Stimulated activated CD4-positive, alpha-beta T cell treated with anti-CD3 and anti-CD28 coated beads, Interleukin-1b, Interleukin-23, amount 100 ng/mL, for 1 hour (primary cell): ENCODE measurements at places on chromosomes 7 and 10.

DNA sequence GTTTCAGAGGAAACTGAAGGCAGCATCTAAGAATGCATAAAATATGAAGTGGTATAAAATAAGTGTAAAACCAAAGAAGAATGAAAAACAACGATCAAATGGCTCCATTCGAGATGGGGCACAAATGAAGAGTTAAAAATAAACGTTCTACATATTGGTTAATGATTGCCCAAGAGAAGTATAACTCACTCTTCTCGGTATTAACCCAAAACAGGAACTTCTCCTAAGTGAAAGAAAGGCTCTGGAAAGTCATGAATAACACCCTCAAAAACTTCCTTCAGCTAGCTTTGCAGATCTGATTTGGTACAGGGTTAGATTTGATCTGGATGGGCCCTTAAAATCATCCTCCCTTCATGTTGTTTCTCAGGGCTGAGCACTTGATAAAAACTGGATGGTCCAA is 94.3 kb upstream of the ADO start:
- DNase-seq, result no peak

DNA sequence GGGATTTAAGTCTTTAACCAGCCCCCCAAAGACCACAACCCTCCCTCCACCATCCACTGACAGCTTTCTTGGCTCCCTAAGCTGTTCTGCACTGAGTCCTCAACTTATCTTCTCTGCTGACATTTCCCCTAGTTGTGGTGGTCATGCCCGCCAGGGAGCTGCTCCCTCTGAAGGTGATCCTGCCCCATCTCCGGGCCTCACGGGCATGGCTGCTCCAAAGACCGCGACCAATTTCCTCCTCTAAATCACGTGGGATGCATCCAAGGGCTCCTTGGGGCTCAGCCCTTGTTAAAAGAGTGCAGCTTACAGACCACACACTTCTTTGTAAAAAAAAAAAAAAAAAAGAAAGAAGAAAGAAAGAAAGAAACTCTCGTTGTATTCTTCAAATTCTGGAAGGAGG is 27.1 kb upstream of the KLF6 start:
- no peak for DNase-seq

DNA sequence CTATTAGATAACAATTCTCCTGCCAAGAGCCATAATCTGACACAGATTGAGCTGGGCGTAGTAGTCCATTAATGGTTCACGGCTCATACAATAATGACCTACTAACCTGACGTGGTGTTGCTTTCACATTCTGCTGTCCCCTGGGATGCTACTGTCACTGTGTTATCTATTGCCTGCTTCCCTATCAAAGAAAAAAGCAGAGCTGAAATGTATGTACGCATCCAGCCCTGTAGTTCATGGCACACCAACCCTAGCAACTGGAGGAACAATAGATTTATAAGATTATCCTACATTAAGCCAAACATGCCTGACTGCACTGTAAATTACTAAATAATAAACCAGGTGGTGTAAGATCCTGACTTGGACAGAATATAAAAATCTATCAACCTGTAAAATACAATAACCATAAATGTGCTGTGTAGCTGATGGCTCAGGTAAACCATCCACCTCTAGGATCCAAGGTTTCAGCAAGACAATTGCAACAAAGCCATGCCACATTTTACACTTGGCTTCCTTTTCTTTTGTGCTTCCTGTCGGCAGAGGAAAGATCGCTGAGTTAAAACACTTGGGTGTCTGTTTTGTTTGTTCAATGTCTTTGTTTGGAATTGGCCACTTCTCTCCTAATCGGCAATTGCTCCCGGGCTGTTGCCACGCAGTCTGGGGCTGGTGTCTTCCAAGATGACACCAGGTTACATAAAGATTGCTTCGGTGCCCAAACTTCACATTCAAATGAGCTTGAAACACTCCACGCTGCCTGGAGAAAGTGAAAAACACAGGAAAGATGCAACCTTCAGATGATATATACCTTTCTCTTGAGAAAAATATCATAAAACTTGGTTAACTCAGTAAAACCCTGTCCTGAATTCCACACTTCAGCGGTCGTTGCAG is 143.9 kb upstream of the MGMT start:
- DNase-seq, result no peak

DNA sequence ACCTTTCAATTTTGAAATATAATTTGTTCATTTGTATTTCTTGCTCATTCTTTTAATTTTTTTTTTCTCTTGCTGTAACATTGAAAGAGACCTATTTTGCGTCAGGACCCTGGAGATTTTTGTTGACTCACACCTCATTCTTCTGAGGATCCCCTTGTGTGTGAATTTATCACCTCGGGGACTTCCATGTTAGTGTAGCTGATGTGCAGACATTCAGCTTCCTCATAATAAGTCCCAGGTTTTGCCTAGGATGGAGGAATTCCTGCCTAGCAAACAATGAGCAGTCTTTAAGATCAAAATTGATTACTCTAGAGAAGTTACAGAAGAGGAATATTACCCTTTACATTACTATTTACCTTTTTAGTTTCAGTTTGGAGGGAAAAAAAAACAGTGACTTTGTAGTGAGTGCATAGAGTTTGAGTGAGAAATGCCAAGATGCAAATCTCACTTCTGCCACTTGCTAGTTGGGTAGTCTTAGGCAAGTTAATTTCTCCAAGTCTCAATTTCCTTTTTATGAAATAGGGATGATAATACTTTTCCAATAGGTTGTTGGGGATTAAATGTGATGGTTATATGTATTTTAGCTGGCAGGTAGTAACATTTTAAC is 14.3 kb downstream of the TES start:
- DNase-seq, result no peak

DNA sequence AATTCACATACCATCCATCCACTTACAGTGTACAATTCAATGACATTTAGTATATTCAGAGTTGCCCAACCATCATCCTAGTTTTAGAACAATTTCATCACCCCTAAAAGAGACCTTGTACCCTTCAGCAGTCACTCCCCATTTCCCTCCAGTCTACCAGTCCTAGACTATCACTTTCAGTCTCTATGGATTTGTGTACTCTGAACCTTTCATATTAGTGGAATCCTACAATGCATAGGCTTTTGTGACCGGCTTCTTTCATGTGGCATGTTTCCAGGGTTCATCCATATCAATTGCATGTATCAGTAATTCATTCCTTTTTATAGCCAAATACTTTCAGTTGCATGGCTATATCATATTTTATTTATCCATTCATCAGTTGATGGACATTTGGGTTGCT is 53.5 kb upstream of the SEMA3E start:
- DNase-seq, result no peak

DNA sequence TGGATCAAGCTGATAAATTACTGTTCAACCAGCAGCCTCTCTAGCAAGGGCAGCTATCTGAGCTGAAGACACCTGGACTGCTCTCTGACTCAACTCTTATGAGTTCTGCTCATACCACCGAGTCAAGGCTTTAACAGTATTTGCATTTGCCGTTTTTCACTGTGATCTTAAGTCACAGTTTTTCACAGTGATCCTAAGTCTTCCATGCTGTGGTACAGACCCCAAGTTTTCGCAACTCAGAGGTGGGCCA is 31.3 kb downstream of the PIP4K2A start:
- DNase-seq, result no peak

DNA sequence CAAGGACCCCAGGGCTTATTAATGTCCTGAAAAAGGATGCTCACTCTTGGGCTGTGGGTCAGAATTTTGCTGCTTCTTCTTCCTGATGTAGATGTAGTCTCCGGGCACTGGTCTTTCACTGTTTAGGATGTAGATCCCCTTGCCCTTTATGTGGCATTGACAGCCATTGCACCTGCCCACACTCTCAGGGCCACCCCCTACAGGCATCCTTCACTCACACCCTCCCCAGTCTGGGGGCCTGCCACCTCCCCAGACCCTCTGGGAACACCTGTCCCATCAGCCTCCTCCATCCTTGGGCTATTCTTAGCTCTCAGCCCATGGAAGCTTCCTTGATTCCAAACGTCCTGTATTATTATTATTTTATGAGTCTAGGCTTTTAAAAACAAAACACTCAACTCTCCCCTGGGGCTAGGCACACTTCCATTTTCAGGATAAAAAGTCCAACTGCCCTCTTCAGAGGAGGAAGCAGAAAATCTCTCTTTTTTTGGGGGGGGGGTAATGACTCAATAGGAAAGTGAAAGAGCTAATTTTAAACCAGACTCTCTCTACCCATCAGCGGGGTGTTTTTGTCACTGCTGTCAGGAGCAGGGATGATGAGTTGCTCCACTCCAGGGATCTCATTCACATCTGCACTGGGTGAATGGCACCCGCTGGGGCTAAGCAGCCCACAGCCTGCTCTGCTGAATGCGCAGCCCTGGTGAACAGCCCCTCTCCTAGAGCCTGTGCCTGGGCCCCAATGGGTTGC is 11.5 kb upstream of the KLRG2 start:
- no peak for DNase-seq

DNA sequence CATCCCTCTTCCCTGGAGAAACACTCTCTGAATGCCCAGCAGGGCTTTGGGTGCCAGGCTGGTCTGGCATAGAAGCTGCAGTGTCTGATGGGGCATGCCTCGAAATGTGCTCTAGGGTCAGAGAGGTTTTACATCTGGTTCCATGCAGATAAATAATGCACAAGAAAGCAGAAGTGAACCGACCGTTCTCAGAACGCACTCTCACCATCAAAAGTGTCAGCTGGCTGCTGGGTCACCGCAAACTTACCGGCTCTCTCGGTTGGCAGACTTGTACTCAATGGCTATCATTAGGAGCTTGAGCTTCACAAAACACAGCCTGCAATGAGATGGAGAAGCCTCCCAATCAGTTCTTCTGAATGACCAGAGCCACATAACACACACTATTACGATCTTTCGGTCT is 610.0 kb downstream of the KCNMA1 start:
- no peak for DNase-seq

- DNase-seq, result no peak
These were observed 249.0 kb downstream of the TNS3 start for GRCh38 chr7:47332681-47333553.

DNA sequence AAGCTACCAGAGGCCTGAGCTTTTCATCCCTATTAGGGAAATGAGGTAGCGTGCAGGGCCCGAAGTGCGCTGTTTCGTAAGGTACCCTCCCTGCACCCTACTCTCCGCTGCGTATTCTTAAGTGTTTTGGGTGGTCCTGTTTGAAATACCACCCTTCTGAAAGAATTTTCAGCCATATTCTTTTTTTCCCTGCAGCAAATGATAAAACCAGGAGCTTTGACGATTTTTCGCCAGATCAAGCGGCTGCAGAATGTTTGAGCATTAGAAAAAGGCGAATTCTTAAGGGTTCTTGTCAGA is 1.2 kb downstream of the RSBN1L start:
- no peak for DNase-seq

DNA sequence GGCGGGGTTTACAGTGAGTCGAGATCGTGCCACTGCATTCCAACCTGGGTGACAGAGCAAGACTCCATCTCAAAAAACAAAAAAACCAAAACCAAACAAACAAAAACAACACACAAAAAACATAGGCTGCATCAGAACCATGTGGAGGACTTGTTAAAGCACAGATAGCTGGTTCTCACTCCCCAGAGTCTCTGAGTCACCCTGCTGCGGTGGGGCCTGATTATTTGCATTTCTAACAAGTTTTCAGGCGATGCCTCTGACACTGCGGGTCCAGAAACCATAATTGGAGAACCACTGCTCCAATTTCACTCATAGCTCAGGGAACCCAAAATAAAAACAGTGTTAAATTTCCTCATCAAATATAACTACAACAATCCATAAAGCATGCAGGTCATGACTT is 816.7 kb downstream of the MAGI2 start:
- no peak for DNase-seq

GRCh38 chr10:118903691-118904090 is 125.8 kb upstream of the NANOS1 start:
- DNase-seq, result no peak

DNA sequence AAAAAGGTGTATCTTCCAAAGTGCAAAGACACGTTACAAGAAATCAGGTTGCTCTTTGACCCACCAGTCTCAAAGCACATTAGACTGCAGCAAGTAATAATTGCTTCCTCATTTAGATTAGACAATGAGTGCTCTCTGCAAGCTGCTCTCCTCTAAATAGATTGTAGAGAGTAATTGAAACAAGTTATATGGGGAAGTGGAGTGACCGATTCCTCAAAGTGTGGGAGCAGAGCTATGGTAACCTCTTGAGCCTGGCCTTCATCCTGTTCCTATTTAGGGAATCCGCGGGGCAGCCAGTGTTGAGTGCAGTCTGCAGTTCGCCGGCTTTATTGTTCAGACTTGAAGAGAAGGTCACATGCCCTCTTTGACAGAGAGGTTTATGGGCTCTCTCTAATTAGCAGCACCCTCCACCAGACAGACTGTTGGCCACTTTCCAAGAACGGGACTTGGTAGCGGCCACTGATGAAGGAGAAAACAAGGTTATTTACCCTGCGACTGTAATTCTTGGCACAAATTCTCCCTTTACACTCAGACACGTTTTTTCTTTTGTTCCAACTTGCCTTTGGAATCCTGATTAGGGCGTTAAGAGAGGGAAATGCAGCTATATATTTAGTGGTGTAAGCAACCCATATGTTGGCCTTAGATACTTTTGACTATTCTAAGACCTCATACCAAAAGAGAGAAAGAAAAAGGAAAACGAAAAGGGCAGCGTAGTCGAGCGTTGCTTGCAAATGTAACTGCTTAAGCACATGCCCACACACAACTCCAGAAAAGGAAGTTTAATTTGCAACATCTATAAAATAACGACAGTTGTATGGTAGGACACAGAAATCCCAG is 107.5 kb downstream of the REEP3 start:
- no peak for DNase-seq

GRCh38 chr7:114242992-114243507 is 171.6 kb upstream of the FOXP2 start:
- no peak for DNase-seq

GRCh38 chr10:107619139-107619538 is 454.6 kb upstream of the SORCS1 start:
- DNase-seq, result no peak

GRCh38 chr10:124039483-124040013 is 53.9 kb downstream of the CHST15 start:
- no peak for DNase-seq

DNA sequence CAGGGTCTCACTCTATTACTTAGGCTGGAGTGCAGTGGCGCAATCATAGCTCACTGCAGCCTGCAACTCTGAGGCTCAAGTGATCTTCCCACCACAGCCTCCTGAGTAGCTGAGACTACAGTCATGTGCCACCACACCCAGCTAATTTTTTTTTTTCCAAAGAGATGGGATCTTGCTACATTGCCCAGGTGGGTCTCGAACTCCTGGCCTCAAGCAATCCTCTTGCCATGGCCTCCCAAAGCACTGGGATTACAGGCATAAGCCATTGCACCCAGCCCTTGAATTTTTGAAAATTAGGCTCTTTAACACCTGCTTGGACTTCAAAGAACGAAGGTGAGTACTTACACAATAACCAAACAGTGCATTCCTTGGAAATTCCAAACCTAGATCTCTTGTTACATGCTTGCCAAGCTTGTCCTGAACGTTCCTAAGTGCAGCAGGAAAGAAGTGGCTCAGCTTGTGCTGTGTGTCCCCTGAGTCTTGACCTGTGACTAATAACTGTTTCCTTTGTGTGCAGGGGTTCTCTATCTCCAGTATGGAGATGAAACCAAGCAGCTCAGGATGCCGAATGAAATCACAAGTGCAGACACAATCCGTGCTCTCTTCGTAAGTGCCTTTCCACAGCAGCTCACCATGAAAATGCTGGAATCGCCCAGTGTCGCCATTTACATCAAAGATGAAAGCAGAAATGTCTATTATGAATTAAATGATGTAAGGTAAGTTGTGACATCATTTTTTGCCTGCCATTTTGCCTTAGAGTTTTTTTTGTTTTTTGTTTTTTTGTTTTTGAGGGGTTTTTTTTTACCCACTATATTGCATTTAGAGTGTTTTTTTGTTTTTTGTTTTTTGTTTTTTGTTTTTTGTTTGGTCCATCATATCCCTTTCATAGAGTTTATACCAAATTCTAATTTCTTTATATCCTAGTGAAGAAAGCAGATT is 223.8 kb downstream of the KIAA1217 start:
- DNase-seq, result no peak
